ENCODE measurements at places on chromosomes 7 and 10.

DNA sequence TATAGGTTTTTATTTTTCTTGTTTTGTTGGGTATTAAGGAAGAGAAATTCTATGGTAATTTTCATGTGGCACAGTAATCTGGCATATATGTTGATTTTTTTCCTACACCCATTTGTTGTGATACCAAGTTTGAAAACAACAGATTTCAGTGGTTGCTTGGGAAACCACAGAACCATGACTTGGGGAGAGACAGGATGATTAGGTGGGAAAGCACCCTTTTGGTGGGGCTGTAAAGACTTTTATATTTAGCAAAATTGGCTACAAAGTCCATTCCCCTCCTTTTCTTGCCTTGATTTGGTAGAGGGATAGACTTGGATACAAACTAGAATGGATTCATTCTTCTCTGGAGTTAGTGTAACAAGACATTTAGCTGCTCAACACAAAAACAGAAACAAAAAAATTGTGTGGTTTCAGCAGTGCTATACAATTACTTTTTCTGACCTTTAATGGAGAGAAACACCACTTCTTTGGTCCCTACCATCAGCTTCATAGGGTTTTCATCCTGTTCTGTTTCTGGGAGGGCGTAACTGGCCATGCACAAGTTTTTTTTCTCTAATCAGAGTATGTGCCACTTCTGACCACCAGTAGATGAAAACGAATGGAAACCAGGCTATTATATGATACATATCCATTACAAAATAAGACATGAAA lies 52.7 kb downstream of the FIGNL1 start:
- DNase-seq, result no peak

DNA sequence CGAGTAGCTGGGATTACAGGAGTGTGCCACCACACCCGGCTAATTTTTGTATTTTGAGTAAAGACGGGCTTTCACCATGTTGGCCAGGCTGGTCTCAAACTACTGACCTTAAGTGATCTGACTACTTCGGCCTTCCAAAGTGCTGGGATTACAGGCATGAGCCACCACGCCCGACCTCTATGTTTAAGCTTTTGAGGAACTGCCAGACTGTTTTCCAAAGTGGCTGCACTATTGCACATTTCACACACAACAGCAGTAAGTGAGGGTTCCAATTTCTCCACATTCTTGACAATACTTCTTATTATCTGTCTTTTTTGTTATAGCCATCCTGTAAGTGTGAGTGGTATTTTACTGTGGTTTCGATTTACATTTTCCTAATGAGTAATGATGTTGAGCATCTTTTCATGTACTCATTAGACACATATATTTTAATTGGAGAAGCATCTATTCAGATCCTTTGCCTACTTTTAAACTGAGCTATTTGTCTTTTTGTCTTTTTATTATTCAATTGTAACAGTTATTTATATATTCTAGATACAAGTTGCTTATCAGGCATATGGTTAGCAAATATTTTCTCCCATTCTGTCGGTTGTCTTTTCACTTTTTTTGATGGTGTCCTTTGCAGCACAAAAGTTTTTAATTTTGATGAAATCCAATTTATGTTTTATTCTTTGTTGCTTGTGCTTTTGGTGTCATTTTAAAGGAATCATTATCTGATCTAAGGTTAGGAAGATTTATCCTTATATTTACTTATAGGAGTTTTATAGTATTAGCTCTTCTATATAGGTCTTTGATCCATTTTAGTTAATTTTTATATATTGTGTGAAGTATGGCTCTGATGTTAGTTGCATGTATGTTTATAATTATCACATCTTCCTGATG lies 12.8 kb upstream of the IRF5 start:
- no peak for DNase-seq

DNA sequence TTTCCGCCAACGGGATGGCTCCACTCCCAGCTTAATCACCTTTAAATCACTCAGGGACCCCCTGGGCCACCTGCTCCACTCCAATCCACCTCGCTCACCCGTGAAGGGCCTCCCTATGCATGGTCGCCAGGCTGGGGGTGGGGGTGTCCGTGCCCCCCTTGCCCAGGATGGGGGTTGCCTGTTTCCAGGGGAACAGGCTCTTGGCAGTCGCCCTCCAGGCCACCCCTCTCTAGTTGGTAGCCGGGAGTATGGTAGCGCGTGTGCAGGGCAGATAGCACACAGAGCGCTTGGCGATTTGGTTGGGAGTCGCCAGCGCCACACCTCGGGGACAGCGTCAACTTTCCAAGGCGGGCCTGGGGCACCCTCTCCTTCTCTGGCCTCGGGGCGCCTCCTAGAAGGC lies 134.9 kb upstream of the ZNF92 start:
- no peak for DNase-seq

DNA sequence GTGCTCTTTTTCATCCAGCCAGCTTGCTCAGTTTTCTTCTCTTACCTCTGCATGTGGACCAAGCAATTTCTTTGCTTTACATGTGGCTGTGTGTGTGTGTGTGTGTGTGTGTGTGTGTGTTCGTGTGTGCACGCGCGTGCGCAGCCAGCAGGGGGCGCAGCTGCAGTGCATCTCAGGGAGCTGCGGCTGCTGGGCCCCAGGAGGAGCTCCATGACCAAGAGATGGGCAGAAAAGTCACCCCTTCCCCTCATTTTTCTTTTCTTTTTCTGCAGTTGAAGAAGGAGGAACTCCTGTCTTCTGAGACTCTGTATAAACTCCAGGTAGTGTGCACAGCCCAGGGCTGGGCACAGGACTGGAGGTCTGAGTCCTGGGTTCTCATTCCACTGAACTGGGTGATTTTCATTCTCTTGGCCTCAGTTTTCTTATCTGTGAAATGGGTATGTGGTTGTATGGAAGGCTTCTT lies 41.8 kb downstream of the BLNK start:
- no peak for DNase-seq

- DNase-seq, result no peak
Measured at GRCh38 chr7:155834486-155835048, 22.3 kb upstream of the SHH start.

GRCh38 chr10:91406322-91406721 lies 3.8 kb upstream of the HECTD2 start:
- DNase-seq, result no peak

DNA sequence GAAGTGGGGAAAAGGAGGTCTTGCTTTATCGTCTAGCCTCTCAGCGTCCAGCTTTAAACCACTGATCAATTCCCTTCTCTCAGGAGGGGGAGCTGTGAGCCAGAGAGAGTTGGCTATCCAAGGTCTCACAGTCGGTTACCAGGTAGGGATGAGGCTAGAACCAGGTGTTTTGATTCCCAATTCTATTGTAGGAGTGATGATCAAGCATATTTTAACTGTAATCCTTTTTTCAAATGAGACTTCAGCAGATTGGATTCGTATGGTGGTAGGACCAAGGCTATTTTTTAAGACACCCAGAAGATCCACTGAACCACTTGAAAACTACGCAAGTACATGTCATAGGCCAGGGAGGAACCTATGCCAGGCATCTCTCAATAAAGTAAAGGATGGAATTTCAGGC lies 8.4 kb downstream of the MINDY4 start:
- DNase-seq, result no peak

- DNase-seq, result no peak
Measured at GRCh38 chr7:39888171-39888853, 61.7 kb upstream of the CDK13 start.

DNA sequence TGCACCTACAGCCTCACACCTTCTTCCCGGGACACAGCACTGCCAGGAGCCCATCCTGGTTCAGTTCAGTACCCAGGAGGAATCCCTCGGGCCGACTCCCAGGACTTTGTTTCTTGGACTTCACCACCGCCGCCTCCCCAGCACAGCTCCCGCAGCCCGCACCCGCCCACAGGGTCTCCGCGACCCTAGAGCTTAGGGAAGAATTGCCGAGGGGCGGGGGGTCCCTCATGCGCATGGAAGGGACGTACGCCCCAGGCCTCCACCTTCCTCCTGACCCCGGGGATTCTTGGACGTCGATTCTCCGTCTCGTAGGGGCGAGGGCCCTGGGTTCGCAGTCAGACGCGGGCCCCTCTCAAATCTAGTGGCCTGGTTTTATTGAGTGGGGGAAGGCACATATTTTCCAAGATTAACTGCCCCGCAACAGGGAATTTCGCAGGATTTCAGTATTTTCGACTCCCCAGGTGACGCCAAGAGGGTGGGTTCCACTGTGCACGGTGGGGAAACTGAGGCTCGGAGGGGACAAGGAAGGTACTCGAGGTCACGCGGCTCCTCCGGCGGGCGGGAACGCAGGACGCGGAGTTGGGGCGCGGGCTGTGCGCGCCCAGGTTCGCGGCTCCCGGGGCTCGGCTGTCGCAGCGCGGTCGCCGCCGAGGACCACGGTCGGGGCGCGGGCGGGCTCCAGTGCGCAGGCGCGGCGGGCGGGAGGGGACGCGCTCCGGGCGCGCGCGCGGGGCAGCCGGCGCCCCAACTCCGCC lies at the start of gene ADCY1:
Gene ADCY1 (plus strand): TSS at position 708 of the 755 bp plus-strand sequence. CDS start 176 bp downstream, outside the sequence.
- no peak for DNase-seq

- DNase-seq, result no peak
Measured at GRCh38 chr7:55152516-55152915, 133.7 kb downstream of the EGFR start.

DNA sequence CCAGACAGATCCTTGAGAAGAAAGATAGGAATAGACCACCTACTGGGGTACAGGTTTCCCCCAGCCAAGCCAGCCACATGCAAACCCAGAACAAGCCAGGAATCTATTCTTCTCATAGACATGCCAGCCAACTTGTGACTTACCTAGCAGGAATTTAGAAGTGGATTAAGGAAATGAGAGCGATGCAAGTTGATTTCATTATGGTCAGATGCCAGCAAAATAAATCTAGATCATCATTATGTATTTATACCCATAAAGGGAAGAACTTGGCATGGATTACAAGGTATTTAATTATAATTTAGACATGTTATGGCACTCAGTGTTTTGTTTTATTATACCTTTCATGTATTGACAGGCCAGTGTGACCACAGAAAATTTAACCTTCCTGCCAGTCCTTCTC lies 32.8 kb downstream of the SLC35G1 start:
- no peak for DNase-seq

GRCh38 chr10:6346631-6347030 lies 143.9 kb downstream of the PFKFB3 start:
- DNase-seq, result no peak

- DNase-seq, result no peak
Measured at GRCh38 chr7:147937428-147937827, 653.1 kb upstream of the C7orf33 start.

DNA sequence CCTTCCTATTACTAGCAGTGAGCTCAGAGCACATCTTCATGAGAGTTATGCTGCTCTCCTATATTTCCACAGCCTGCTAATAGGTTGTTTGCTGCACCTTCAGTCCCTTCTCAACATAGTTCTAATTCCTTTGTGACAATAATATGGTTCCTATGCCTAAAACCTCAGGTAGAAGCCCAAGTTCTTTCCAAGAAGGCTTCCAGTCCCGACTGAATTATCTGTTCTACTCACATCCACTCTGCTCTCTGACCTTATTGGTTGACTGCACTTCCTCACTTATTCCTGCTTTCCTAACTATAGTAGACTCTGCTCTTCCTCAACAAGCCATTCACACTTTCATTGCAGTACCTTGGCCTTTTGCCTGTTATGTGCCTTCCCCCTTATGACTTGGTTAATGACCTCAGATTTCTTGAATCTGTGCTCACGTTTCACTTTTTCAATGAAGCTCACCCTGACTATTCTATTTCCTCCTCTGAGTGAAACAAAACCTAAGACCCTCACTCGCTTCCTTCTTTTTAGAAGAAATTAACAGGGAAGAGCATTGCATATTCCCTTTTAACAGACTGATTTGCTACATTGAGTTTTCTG lies 132.7 kb downstream of the MDFIC start:
- DNase-seq, result no peak

DNA sequence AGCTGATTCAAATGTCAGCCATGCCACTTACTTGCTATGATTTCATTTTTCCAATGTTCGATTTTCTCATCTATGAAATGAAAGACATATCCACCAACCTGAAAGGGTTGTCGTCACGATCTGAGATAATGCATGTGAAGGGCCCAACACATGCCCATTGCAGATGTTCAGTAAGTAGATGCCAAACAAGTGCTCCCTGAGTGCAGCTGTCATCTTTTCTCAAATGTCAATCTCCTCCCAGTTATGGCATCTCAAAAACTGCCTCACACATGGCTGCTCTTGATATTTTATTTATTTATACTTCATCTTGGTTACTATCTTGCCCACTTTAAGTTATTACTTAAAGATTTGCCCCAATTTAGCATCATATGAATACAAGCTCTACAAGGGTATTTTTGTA lies 16.8 kb downstream of the CPEB3 start:
- DNase-seq, result no peak

- no peak for DNase-seq
Measured at GRCh38 chr7:45240273-45240771, 82.7 kb downstream of the RAMP3 start.

GRCh38 chr7:38542156-38542555 lies 89.0 kb downstream of the AMPH start:
- no peak for DNase-seq

DNA sequence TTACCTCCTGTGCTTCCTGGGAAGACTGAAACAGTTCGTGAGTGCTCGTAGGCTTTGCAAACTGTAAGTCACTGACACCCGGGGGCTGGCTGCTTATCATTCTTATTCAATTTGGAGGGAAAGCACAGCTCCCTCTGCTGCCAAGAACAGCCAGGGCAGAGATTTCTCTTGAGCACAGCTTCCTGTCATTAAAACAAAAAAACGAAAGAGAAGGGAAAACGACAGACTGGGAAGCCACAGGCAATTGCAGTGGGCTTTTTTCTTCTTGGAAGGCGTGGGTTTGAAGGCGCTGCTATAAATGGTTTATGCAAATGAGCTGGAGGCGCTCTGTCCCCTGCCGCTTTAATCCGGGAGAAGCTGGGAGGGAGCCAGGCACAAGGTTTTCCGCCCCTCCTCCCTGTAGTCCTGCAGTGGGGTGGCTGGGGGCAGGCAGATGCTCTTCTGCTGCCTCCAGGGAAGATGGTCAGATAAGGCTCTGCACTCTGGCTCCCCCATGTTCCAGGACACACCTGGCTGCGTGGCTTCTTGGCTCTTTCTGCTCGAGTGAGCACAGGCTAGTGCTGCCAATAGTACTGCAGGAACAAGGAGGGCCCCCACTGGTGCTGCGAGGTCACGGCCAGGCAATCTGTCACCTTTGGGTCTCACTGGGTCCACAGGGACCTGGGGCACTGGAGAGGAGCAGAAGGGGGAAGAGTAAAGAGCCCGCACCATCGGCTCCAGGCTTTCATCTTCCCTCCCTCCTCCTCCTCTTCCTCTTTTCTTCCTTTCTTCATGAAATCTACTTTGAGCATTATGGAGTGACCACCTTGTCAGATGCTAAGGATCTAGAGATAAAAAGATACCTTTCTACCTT lies 49.5 kb downstream of the NEURL1 start:
- DNase-seq, result peak; percentile 58

DNA sequence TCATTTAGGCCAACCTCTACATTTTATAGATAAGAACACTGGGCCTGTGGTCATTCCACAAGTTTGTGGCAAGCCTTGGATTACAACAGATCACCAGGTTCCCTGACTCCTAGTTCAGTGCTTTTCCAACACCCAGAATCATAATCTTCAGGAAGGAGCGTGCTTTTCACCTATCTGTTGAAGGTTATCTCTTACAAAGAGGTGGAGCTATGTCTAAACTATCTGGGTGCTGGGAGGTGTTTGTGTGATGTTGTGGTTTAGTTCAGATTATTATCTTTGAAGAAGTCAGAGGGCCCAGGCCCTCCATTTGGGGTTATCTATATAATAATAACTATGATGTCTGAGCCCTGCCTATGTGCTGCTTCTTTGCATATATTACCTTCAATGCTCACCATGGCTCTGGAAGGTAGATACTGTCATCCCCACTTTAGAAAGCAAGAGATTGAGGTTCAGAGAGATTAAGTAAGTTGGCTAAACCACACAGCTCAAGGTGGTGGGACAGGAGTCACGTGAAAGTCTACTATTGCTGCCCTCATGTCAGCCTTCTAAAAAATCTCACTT lies 24.0 kb downstream of the IL2RA start:
- no peak for DNase-seq

- DNase-seq, result peak; percentile 81
Measured at GRCh38 chr10:6171881-6172695, 30.6 kb upstream of the PFKFB3 start.
